Ureter (tissue), 1 donor: ENCODE measurements at places on chromosomes 6 and 20.

DNA sequence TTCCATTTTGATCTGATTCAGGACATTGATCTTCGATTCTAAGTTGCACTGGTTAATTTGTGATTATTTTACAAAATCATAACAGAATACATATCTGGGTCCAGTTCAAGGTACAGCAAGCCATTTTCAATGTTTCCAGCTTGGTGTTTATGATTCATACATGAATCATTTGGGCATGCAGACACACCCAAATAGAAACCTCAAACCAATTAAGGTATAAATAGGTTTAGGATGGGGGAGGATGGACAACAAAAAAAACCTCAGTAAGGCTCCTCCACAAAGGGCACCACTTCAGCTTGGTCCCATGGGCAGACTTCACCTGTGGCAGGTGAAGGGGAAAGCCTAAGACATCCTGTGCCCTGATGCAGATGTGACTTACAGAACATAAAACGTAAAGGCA is 192.7 kb downstream of the KHDC1L start:
- no peak for DNase-seq

- DNase-seq: no peak
These were observed 213.9 kb downstream of the AKAP7 start for GRCh38 chr6:131349199-131349598.

DNA sequence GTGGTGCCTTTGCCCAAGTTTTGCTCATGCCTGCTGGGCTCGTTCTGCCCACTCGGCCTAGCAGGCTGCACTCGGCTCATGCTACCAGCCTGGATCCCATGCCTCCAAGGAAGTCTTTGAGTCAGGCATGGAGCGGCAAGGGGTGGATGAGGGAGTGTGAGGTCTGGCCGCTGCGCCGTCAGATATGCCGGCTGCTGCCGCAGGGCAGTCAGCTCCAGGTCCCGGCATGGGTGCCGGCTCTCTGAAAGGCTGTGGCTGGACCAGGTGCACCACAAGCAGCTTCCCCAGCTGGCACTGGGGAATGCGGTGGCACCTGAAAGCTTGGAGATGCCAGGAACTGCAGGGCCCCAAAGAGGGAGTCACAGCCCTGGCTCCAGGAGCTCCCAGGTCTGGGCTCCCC is 75.5 kb downstream of the GPR63 start:
- DNase-seq: no peak

DNA sequence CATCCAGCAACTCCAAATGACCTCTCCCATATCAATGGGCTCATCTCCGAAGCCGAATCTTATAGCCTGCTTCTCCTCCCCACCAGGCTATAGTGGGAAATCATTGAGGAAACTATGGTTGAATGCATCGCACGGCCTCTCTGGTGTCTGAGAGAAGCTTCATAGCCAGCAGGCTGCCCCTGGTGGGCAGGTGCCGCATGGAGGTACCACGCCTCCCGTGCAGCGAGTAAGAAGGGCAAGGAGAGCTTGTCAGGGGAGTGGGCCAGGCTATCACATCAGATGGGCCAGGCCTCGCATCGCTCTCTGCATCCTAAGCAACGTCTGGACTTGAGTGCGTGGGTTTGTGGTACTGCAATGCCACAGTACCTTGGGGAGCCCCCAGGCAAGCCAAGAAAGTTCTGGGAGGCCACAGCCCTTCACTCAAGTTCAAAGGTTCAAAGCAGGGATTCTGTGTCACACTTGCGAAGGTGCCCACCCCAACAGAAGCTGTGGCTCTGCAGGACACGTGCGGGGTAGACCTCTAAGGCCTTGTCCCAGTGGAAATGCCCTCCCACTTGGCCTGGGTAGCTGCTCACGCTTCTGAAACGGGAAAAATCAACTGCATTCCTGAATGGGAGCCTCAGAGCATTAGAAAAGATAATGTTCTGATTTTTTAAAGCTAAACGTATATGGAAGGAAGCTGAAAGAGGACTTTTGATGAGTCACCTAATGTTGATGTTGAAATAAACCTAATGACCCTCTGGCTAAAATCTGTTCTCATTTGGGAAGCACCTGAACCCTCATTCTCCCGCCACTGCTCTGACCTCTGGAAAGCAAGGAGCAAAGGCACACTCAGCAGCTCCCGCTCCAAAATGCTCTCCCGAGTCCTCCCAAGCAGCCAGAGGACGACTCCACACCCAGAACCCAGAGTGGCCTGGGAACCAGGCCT is 8.4 kb upstream of the IRF4 start:
- no peak for DNase-seq

GRCh38 chr20:4040283-4041179 is 25.2 kb upstream of the RNF24 start:
- DNase-seq: peak; percentile 40

GRCh38 chr6:10381830-10382208 is 33.1 kb downstream of the TFAP2A start:
- no peak for DNase-seq
